ENCODE measurements at places on chromosomes 4 and X.

DNA sequence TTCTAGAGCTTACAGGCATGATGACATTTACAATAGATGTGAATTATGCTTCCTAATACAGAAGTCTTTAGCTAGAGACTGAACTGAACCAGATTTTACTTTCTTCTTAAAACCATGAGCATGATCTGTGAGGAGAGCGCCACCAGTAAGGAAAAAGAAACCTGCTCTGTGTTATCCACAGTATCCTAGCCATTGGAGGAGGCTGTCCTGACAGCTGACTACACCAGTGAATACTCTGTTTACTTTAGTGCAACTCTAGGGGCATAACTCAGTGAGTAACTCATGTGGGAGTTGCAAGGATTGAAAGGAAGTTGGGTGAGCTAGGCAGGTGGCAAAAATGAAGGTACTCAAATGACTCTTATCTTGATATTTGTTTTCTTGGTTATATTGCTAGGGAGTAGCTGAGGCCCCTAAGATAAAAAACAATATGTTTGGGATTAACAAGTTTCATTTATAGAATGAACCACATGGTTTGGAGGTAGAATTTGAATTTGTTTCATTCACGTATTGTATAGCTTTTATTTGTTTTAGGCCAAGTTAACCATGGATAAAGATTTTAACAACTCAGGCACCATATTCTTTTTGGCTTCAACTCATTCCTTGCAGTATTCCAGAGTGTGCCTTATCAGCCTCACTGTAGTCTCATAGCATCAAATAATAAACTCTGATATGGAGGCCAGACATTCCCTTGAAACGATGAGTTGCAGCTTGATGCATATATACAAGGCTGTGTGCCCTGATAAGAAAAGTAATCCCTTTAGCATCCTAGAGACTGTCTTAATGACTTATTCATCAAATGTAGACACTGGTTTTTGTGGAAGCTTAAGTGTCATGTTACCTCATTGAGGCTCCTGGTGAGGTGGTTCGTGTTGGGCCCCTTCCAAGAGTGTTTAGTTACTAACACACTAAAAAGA lies 2.5 kb downstream of the BMP3 start:
- no peak for DNase-seq

GRCh38 chrX:125093852-125094251 lies 225.8 kb upstream of the TEX13C start:
- no peak for DNase-seq

GRCh38 chr4:92600638-92601037 lies 296.9 kb downstream of the GRID2 start:
- DNase-seq: peak; percentile 10

GRCh38 chr4:134777606-134778005 lies 576.0 kb upstream of the PABPC4L start:
- peak; percentile 8 for DNase-seq

- DNase-seq: peak; percentile 14
Observed at GRCh38 chr4:180134091-180134866, 2108.9 kb upstream of the TENM3 start.

- DNase-seq: no peak
Observed at GRCh38 chr4:37400241-37400881, 155.8 kb downstream of the NWD2 start.

GRCh38 chr4:138868562-138868961 lies 147.0 kb upstream of the NOCT start:
- no peak for DNase-seq

GRCh38 chrX:40349251-40349650 lies 231.5 kb upstream of the ATP6AP2 start:
- DNase-seq: no peak

DNA sequence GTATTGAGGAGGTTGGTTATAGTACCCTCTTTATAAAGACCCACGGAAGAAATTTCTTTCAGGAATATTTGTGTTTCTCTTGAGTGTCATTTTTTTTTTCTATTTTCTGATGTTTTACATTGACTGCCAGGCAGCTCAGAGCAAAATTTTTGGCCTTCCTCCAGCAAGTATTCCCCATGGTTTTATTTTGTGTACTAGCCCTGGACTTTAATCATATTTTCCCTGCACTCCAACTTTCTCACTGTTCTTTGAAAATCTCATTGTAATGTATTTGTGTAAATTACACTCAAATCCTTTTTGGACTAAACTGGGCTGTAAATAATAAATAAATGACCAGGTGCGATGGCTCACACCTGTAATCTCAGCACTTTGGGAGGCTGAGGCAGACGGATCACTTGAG lies 45.6 kb upstream of the USP46 start:
- DNase-seq: no peak

DNA sequence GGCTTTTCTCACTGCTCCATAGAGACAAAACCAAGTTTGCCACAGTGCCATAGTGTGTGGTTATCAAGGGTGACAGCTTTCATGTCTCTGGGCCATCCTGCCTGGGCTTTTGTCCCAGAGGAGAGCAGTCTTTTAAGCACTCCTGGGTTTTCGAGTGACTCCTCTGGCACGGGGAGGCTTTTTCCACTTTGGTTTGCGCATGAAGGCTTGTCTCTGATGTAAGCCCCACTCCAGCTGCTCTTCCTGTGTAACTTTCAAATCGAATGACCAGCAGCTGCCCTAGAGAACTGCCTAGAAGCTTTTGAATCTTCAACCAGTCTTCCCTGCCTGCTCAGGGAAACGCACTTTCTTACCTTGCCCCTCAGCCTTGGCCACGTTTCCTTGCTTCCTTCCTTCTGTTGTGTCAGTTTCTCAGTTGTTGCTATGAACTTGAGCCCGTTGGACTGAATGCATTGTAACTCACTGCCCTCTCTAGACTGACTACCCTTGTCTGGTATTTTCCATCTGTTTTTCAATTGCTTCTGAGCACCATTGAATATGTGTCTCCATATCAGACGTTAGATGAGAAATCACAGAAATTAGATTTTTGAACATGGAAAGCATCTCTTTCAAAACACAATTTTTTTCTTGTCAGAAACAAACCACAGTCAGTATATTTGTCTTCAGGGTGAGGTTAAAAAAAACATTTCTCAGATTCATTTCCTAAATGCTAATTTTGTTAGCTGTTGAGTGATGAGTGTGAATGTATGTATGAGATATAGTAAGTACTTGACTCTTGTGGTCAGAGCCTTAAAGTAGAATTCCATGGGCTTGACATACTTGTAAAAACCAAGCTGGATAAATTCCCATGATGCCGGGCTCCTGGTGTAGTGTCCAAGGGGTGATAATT lies 45.3 kb downstream of the SLC9A6 start:
- no peak for DNase-seq

DNA sequence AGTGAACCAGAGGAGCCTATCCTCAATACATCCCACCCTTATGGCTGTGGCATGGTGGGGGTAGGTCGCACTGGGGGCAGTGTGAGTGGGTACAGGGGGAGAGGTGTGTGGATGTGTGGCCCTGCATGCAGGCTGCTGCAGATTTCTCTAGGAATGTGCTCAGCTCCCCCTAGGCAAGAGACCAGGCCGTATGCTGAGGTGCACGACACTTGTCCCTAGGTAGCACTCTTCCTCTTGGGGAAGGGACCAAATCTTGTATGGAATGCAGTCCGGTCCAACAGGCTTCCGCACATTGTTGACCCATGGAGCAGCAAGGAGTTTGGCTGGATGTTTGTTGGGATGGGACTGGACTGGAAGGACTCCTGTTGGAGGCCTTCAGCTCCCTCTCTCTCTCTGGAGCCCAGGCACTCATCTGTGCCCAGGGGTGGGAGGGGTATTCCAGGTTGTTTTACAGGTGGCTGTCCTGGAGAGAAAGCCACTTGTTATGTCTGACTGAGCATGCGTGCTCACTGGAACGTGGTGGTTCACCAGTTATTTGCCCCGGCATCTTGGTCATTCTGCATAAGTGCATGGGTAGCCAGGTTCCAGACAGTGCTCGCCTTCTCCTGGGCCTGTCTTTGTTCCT lies 55.1 kb downstream of the NBDY start:
- no peak for DNase-seq

DNA sequence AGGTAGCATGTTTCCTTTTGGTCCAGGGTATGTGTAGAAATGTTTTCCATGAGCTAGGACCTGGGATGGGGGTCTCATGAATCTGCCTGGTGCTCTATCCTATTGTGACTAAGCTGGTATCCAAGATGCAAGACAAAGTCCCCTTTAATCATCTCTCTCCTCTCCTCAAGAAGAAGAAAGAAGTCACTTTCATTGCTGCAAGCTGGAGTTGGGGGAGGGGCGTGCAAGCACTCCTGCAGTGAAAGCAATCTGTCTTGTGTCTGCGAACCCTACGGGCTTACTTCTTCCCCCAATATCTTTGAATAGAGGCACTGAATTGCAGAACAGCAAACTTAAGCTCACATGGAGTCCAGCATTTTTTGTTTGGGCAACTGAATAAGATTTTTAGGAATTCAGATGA lies 27.2 kb upstream of the GRPR start:
- peak; percentile 7 for DNase-seq

DNA sequence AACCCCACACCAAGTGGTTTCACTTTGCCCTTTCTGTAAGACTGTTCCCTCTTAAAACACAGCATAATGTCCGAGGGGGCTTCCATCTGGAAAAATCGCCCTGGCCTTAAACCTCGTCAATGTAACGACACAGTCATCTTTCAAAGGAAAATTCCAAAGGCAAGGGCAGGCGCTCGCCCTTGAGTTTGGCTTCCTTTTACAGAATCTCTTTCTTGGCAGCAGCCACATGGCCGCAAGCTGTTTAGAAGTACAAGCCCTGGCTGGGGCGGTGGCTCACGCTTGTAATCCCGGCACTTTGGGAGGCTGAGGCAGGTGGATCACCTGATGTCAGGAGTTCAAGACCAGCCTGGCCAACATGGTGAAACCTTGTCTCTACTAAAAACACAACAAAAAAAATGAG lies 27.1 kb upstream of the GRPEL1 start:
- DNase-seq: no peak

GRCh38 chrX:123876177-123876576 lies 16.3 kb downstream of the XIAP start:
- DNase-seq: no peak

- no peak for DNase-seq
Observed at GRCh38 chr4:112889199-112889598, 160.3 kb upstream of the ANK2 start.

- no peak for DNase-seq
Observed at GRCh38 chr4:1052231-1052671, 40.8 kb downstream of the FGFRL1 start.

DNA sequence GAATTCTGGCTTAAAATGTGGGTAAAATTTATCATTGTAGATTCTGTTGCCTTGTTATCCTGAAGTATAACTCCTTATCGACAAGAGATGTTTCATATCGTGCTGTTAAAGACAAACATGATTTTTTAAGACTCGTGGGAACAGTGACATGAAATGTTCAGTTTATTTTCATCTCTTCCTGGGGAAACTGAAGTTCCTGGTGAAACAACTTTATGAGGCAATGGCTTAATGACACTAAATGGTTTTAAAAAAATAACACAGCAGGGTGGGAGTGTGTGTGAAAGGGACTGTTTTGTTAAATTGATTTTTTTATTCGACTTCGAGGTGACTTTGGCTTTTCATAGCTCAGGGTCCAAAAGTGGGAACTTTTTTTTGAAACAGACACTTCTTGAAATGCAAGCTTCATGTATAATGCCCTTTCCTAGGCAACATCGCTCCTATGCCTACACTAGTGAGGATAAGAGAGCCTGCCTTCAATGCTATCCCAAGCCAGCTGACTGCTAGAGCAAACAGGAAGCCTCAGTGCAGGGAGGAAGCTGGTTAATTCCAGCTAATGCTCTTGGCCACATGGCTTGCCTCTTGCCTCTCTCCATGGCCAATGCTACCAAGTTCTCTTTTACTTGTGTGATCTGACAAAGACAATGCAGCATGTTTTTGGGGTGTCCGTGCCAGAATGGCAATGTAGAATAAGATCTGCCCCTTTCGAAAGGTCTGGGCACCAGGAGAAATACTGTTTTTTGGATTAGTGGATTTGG lies 80.9 kb upstream of the PLAC1 start:
- DNase-seq: no peak

- DNase-seq: no peak
Observed at GRCh38 chrX:24285082-24285481, 28.8 kb downstream of the SUPT20HL2 start.

DNA sequence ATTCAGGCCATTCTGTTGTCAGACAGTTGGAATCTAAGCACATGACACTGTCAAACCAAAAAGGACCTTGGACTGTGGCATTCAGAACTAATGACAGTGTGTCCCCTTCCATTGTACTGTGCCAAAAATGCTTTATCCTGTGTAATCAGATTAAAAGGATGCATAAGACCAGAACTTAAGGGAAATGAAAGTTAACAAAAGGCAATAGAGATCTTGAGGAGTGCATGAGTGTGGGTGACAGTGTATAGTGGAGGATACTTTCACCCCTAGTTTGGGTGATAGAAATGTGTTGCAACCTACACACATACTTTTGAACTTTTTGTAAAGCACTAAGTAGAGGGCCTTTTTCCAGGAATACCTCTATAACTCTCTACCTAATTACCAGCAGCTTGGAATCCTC lies 4.5 kb downstream of the CYSLTR1 start:
- DNase-seq: no peak

DNA sequence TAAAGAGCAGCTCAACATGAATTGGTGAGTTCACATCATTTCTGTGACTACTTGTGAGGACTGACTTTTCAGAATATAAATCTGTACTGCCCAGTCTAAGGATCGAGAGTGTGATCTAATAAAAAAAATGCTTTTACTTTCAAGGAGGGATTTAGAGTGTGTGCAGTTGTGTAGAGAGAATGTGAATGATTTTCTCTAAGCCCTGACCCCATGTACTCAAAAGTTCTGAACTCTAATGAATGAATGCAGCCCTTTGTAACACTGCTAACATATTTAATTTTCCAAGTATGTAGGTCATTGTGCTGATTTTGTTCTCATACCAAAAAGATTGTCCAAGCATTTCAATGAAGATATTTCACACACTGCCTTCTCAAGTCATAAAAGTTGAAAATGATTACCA lies 92.5 kb upstream of the STOX2 start:
- DNase-seq: no peak

DNA sequence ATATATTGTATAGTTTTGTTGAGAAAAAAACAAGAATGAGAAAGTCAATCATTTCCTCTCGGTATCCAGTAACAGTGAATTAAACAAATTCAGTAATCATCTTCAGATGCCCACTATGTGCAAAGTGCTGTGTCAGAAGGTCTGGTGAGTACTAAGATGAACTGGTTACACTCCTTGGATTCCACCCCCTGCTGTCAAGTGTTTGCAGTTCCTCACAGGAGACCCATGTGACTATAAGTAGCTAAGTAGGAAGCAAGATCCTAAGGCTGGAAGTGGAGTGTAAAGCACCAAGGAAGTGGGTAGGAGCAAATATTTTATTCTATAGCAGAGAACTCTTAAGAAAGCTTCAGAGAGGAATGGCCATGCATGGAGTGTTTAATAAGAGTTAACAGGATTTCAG lies 73.6 kb downstream of the SNX25 start:
- peak; percentile 43 for DNase-seq

- DNase-seq: no peak
Observed at GRCh38 chr4:184255361-184255760, 37.7 kb upstream of the ENPP6 start.

DNA sequence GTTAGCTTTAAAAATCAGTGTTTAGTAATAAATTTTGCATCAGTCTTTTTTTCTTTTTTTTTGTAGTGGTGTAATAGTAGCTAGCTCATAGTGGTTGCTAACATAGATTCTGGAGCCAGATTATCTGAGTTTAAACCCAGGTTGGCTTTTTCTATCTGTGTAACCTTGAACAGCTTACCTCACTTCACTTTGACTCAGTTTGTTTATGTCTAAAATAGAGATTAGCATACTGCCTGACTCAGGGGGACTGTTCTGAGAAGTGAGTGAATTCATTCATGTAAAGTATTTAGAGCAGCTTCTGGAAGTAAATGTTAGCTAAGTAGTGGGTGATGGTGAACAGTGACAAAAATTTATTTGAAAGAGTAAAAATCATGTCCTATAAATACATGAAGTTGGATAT lies 32.9 kb downstream of the CPEB2 start:
- no peak for DNase-seq

Measured in iPS-NIHi11 (cell line).